ENCODE measurements at places on chromosomes 3 and 15.

DNA sequence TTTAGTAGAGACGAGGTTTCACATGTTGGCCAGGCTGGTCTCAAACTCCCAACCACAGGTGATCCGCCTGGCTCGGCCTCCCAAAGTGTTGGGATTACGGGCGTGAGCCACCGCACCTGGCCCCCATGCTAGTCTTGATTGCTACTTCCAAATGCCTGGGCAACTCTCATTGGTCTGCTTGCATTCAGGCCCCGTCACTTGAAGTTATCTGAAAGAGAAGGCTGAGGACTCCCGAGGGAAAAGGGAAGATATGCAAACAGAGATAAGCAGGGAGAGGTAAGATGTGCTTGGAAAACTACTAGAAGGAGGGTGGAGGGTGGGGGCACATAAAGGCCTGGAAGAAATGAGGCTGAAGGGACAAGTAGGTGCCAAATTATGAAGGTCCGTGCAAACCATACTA, 4.4 kb upstream of the LPP start:
- DNase-seq, result no peak

DNA sequence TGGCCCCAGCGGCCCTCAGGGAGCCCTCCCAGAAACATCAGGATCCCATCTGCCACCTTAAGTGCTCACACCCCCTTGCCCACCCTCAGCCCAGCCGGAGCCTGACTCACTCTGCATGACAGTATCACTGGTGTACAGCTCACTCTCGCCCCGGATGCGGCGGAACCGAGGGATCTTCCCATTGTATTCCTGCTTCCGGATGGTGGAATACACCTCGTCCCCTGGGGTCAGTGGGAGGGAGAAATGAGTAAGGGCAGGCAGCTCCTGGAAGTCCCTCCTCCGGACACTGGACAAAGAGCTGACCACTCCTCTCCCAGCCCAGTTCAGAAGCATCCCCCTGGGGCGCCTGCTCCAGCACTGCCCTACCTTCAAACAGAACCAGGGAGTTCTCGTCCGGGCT, 16.5 kb downstream of the SEMA7A start:
- DNase-seq, result peak; percentile 76

- DNase-seq, result peak; percentile 84
These were observed 134.4 kb downstream of the TMCO5A start for GRCh38 chr15:38068626-38069391.

GRCh38 chr15:42973114-42973513, 52.5 kb upstream of the TTBK2 start:
- no peak for DNase-seq

GRCh38 chr15:73694419-73694818, 10.2 kb downstream of the CD276 start:
- peak; percentile 56 for DNase-seq

- no peak for DNase-seq
These were observed 18.0 kb downstream of the TNIK start for GRCh38 chr3:171442184-171442583.

- no peak for DNase-seq
These were observed 4.8 kb upstream of the CSRNP1 start for GRCh38 chr3:39158148-39158715.

- peak; percentile 69 for DNase-seq
These were observed 113.5 kb downstream of the FNDC3B start for GRCh38 chr3:172152874-172153273.

GRCh38 chr15:52144656-52145178, 32.1 kb upstream of the BCL2L10 start:
- no peak for DNase-seq

DNA sequence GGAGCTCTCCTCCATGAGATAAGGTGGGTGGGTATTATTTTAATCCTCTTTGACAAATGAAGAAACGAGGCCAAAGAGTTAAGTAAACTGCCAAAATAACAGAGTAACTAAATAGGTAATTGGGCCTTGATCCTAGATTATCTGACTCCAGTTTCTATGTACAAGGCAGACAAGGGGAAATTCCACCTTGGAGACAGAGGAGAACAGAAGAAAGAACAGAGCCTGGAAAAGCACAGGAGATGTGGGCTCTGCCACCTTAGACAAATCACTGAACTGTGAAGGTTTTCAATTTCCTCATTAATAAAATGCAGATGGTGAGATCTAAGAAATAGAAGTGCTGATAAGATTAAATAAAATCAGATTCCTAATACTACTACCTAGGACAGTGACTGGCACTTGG, 310.2 kb upstream of the TLE3 start:
- DNase-seq, result no peak

- DNase-seq, result no peak
These were observed 322.2 kb downstream of the SLC9A9 start for GRCh38 chr3:143526011-143526545.

GRCh38 chr15:63051156-63052066, 8.9 kb downstream of the TPM1 start:
- no peak for DNase-seq

DNA sequence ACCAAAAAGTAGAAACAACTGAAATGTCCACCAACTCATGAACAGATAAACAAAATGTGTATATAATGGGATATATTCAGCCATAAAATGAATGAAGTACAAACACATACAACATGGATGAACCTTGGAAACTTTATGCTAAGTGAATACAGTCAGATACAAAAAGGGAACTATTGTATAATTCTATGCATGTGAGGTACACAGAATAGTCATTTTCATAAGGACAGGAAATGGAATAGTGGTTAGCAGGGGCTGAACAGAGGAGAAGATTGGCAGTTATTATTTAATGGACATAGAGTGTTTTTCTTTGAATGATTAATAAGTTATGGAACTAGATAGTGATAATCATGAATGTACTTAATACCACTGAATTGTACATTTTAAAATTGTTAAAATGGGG, 20.0 kb upstream of the TRANK1 start:
- DNase-seq, result no peak

DNA sequence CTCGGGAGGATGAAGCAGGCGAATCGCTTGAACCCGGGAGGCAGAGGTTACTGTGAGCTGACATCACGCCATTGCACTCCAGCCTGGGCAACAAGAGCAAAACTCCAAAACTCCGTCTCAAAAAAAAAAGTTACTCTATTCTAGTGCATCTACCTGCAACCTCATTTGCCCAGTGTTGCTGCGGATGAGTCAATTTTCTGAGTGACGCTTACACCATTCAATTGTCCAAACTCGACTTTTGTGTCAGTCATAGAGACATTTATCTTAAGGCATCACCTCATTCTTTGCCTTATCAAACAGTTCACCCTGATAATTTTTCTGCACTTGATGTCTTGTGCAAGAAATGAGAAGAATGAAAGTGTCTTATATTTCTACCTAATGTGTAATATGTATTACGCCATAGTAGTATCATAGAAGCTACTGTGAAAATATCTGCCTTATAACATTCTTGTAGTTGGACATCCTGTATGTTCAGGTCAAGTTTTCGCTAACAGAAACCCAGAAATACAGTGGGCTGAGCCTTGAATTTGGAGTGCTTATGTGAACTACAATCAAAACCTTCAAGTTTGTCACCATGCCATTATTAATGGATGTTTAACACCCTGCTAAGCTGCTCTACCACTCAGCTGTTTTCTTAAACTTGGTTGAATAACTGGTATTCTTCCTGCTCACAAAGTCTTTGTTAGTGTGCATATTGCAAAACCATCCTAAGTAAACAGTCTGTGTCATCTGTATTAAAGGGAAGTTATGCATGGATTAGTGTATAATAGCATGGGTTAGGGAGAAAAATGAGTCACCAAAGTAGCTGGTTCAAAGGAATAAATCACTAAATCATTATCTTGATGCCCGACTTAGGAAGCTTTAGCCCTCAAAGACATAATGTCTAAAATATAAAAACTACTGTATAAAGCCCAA, 531.0 kb upstream of the NR2F2 start:
- peak; percentile 80 for DNase-seq

DNA sequence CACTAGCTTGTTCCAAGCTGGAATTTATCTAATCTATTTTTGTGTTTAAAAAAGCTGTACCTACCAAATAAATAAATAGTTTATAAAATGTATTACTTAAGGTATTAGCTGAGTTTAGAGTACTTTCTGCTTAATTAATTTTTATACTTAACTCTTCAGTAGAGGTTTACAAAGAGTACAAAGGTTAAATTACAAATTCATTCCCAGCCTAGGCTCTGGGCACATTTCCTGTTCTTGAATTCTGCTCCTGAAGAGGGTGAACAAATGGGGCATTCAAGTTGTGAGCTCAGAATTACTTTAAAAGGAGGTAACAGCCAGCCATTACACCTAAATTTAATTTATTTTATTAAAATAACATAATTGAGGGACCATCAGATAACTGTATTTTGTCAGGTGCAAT, 26.4 kb downstream of the MKRN2 start:
- no peak for DNase-seq

DNA sequence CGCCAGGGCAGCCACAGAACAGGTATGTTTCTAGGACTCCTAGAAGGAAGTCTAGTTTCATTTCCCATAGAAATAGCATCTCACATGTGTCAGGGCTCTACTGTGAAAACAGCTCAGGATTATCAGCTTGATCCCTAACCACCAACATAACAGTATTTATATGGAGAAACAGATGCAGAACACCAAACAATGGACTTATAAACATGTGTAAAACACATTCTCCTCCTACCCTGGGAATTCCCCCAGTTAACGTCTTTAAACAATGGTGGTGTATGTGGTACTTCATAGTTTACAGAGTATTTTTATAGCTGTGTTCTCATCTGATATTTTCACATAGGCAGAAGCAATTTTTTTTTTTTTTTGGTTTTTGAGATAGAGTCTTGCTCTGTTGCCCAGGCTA, 9.7 kb downstream of the TNFSF10 start:
- DNase-seq, result no peak

DNA sequence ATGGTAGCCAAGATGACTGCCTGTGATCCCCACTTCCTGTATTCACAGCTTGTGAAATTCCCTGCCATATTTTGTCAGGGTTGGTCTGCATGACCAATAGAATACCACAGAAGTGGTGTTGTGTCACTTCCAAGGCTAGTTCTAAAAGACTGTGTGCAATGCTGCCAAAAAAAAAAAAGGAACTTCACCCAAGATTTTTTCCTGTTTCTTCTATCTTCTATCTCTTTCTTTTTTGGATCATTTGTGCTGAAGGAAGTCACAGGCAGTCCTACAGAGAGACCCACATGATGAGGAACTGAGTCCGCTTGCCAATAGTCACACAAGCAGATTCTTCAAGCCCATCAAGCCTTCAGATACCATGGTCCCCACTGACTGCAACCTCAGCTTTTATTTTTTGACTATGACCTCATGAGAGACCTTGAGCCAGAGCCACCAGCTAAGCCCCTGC, 18.1 kb upstream of the RAF1 start:
- DNase-seq, result peak; percentile 77

- peak; percentile 86 for DNase-seq
These were observed 24.9 kb downstream of the ABTB1 start for GRCh38 chr3:127697551-127698240.

- no peak for DNase-seq
These were observed 143.0 kb upstream of the CTDSPL start for GRCh38 chr3:37718632-37719031.

DNA sequence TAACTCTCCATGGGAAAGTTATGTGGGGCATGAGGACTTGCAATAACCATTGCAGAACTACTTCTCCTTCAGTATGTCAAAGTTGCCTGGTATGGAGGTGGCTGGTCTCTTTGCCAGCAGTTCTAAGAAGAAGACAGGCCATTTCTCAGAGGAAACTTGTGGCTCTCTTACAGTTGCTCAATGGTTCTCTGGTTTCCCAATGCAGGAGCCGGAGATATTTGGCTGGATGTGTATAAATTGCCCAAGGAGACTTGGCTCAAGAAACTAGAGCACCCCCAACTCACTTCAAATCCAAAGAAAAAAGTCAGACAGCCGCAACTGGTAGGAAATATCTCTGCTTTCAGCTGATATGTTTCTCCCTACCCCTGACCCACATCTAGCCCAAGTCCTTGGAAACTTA, 24.2 kb downstream of the WDR93 start:
- DNase-seq, result no peak

GRCh38 chr3:4597208-4597985, 104.2 kb downstream of the ITPR1 start:
- DNase-seq, result no peak

DNA sequence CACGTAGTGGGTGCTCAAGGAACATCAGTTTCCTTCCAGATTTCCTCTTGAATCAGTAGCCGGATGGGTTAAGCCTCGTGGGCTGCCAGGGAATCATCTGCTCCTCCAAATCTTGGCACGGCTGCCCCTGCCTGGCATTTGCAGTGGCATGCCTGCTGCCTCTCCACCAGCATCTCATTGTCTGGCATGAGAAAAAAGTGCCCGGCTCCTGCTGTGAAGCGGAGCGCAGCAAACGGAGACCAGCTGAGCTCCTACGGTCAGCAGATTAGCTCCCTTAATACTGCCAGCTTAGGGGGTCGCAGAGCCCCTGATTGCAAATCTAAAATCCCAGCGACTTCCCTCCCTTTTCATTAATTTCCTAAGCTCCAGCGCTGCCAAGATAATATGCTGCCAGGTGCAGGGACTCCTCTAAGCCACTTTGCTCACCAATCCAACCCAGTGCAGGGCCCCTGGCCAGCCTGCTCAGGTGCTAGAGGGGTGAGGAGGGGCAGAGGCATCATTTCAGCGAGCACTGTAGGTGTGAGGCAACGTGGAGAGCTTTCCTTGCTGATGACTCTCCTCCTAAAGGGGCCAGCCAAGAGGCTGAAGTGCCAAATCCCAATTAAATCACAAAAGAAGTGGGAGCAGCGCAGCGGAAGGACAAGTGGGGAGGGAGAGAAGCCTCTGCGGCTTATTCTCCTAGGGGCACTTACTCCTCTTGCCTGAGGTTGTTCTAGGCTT, 49.6 kb upstream of the ST8SIA2 start:
- no peak for DNase-seq

- DNase-seq, result no peak
These were observed 103.5 kb upstream of the FXR1 start for GRCh38 chr3:180808823-180809575.

DNA sequence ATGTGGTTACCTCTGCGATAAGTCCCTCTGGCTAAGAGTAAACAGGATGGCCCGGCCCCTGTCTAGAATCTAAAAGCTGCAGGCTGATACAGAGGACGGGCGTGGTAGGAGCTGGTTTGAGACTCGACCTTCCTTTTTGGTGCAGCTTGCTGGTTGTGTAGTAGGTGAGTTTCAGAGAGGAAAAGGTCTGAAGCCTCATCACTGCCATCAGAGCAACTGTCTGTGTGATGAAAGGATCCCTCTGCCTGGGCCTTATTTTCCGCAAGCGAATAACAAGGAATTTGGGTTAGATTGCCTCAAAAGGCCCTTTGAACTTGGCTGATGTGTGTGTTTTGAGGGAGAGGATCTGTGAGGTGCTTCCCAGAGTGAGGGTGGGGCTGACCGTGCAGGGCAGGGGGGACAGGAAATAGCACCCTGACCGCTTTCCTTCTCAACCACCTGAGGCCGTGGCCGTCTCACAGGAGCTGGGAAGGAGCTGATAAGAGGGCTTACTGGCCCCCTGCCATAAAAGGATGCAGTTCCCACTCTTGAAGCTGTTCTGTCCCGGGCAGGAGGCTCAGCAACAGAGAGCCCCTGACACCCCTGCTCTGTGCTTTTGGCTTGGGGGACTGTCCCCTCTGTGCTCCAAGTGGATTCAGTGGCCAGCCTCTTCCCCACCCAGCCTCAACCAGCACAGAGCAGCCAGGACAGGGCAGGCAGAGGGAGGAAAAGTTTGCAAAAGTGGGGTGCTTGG, 45.6 kb upstream of the TFRC start:
- DNase-seq, result no peak
